NCI-H526 (cell line): ENCODE measurements at places on chromosomes 13 and 19.

DNA sequence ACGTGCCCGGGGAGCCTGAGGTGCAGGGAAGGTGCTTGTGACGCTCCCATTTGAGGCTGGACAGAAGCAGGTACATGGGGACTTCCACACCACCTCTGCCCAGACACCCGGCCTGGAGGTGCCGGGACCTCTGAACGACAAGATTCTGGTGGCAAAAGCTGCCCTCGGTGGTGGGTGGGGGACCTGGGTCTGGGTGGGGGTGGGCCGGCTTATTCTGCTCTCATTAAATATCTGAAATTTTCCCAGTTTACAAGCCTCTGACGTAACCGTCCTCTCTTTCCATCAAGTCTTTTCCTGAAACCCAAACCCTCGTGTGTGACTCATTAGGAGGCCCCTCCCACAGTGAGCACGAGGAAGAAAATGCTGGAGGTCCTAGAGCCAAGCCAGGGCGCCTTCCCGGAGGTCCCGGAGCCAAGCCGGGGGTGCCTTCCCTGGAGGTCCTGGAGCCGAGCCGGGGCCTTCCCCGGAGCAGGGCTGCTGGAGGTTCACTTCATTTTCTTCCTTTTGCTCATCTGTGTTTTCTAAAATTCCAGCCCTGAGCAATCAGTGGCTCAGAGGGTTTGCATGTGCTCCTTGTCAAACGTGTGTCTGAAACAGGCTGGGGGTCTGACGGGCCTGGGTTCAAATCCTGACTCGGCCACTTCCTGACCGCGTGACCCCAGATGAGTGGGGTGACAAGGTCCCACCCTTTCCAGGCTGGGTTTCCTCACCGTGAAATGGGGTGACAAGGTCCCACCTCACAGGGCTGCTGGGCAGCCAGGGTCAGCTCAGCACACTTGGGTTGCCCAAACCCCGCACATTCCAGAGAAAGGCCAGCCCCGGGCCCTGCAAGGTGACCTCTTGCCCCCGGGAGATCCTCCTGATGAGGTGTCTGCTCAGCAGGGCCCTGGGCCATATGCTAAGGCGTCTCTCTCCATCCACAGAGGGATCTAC is 10.0 kb downstream of the CFD start:
- DNase-seq: no peak

DNA sequence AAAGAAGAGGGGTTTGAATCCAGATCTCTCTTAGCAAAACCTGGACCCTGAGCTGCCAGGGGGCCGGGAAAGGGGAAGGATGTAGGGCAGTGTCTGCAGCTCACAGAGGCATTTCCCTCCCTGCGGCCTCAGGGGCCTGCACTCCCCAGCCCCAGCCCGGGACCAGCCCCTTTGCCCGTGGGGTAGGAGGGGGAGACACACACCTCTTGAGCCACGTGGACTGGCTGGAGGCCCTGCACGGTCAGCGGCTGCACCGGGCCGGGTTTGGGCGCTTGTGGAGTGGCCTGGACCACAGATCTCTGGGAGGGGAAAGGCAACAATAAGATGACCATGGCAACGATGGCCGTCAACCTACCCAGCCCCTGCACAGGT is 26.9 kb downstream of the RFX1 start:
- no peak for DNase-seq

- DNase-seq: no peak
Measured at GRCh38 chr13:51697855-51698254, 106.1 kb downstream of the DHRS12 start.

- no peak for DNase-seq
Measured at GRCh38 chr19:47098608-47099007, 15.0 kb downstream of the ZC3H4 start.

- DNase-seq: peak; percentile 64
Measured at GRCh38 chr13:112756967-112757758, 67.3 kb downstream of the ATP11A start.

DNA sequence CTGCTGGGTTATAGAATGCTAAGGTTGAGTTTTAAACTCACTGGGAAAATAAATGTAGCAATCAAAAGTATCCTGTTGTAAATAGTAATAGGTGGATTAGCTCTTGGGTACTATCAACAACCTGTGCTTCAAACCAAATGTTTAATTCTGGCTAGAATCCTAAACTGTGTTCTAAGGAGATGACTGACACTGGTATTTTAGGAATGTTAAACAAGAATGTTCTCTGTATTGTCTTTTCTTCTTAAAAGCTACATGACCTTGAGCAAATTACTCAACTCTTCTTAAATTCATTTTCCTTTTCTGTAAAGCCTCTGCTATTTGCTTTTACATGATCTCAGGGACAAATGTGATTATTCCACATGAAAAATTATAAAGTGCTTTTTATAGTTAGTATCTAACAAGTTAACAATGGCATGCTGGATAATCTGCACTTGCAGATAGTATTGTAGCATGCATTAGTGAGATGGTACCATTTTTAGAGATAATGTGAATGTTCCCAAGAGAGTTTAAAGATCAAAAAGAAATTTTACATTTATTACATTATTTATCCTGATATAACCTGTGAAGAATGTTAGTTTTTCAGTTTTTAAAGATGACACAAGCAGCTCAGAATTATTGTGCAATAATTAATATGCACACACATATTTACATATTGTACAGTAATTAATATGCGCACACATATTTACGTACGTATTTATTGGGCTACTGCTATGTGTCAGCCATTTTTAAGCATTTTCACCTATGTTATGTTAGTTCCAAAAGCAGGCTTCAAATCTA is 13.6 kb upstream of the EPSTI1 start:
- no peak for DNase-seq
